Forelimb muscle (tissue), 1 donor: ENCODE measurements at places on chromosomes 12 and 14.

DNA sequence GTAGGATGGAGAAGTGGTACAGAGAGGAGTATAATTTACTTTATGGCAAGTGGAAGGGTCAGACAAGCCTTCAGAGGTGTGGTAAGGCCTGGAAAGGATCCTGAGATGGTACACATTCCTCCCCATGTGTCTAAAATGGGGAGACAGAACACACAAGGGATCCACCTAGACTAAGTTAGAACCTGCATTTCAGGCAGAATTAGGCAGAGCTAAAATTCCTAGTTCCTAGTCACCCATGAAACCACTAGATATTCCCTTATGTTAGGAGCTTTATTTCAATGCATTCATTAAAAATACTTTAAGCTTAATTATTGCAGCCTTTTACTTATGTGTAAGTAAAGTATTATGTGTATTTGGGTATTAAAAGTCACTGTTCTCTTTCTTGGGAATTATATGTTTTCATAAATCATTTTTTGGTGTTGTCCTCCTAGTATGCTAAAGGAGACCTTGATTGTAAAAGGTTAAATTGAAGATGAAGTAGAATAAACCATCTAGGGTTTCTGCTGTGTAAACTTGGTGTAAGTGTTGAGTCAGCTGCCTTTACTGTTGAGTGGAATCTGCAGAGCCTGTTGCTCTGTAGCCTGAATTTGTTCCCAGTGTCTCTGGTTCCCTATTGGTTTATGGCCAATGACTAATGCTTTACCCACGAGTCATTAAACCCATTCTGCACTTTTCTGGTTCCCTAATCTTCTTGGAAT, 423.2 kb downstream of the ATP23 start:
- DNase-seq: no peak

DNA sequence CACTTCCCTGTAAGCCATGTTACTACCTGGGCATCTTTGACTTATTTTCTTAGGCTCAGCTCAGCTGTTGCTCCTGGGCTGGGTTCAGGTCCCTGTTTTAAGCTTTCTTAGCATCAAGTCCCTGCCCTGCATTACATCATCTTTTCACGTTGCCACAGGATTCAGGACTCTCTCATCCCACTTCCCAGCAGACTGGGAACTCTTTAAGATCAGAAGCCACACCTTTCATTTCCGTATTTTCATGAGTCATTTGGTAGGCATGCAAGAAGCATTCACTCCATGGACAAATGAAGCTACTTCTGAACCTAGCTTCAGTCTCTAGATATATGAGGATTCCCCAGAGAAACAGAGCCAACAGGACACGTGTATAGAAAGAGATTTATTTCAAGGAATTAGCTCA, 726.8 kb downstream of the VRK1 start:
- DNase-seq: no peak

DNA sequence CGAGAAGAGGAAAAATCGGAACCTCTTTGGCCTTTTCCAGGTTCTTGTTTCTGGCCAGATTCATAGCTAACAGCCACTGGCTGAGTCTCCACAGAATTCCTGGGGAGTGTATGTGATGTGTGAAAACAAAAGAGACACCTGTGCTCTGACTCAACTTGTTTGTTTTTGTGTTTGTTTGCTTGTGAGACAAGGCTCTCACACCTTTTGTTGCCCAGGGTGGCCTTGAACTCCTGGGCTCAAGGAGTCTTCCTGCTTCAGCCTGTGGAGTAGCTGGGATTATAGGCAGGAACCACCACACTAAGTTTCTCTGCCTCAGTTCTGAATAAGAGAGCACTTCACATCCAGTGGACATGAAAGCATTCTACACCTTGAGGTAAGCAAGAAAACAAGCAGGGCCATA, 22.7 kb downstream of the MFAP5 start:
- no peak for DNase-seq

DNA sequence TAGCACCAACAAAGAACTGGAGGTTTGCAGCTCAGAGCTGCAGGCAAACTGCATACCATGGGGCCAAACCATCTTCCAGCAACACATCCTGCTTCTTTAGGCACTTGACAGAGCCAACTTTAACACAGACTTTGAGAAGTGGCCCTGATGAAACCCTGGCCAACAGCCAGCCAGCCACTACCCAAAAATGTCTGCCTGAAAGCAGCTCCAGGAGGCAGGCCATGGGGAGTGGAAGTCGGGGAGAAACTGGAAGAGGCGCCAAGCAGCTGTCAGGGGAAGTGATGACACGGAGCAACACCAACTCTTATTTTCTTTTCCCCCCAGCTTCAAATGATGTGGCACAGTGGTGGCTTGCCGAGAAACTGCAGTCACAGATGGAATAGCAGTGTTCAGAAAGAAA, 110.9 kb upstream of the PLXNC1 start:
- no peak for DNase-seq

DNA sequence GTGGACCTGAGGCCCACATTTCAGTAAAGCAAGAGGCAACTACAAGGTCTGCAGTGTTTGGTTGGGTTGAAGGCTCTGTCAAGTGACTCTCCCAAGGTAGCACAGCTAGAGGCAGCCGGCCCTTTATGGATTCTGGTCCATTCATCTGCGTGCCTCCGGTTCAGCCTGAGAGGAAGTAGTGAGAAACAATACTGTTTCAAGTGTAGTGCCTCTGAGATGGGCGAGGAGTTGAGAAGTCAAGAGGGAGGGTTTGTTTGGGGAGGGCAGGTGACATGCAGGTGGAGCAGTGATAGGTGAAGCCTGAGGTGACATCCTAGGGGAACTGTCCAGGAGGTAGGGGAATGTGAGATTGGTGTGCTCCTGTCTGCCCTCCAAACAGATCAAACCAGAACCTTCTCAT, 933.5 kb downstream of the VRK1 start:
- DNase-seq: no peak

- no peak for DNase-seq
Measured at GRCh38 chr12:6343518-6343917, 1.6 kb upstream of the TNFRSF1A start.

- DNase-seq: no peak
Measured at GRCh38 chr14:100675699-100676684, 50.7 kb upstream of the DLK1 start.

DNA sequence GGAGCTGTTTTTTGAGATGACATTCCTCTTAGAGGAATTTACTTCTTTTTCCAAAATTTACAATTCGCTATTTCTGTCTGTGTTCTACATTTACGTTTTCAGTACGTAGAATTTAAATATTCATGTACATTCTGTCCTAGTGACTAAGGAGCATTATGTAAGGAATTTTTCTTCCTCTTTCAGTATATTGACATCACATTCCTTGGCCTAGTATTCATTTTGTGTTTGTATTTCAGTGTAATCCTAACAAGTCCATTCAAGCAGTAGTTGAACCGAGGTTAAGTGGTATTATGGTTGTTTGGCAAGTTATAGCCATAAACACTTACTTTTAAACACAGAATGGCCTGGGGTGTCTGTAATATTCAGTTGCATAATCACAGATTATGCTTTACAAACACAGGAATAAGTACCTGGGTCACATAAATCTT, 465.2 kb downstream of the PCNX1 start:
- no peak for DNase-seq

DNA sequence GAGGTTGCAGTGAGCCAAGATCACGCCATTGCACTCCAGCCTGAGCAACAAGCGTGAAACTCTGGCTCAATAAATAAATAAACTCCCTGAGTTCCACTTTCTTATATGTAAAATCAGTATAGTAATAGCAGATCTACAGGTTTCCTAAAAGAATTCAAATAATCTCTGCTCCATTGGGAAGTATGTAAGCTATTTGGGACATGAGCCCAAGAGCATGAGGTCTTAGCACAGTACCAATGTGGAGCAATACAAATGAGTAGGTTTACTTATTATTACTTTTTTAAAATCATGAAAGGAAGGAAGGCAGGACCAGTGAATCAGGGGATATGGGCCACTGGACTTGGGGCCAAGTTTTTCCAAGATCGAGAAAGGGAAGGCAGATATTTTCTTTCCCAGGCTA, 216.9 kb upstream of the DIO2 start:
- DNase-seq: no peak

DNA sequence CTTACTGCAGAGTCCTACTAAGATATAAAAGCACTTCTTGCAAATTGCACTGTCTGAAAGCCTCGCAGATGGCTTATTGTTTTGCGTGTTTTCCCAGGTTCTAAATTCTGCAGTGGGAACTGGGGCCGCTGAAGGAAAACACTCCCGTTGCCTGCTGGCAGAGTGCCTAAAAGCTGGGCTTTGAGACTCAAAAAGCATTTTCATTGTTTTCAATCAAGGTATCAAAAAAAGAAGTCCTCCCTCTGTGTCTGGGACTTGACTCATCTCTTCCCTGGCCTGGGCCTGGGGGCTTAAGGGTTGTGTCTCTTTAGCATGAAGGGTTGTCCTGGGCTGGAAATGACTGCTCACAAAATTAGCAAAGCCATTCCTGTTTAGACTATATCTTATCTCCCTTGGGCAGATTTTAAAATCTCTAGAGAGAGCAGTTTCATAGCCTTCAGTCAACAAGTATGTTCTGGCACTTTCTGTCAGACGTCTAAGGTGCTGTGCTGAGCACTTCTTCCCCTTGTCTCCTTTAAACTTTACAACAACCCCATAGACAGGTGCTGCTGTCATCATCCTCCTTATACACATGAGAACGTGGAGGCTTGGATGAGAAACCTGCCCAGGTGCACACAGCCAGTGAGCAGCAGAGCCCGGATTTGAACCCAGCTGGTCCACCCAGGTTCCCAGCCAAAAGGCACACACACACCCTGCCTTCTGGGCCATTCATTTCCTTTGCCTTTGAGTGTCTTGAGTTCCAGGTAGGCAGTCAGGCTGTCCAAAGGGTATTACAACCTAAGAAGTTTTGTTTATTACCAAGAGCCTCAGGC, 31.1 kb downstream of the ELK3 start:
- DNase-seq: no peak

GRCh38 chr12:51895378-51896135, 7.7 kb downstream of the ANKRD33 start:
- DNase-seq: no peak

GRCh38 chr12:12032260-12032791, 38.4 kb upstream of the BCL2L14 start:
- DNase-seq: no peak

DNA sequence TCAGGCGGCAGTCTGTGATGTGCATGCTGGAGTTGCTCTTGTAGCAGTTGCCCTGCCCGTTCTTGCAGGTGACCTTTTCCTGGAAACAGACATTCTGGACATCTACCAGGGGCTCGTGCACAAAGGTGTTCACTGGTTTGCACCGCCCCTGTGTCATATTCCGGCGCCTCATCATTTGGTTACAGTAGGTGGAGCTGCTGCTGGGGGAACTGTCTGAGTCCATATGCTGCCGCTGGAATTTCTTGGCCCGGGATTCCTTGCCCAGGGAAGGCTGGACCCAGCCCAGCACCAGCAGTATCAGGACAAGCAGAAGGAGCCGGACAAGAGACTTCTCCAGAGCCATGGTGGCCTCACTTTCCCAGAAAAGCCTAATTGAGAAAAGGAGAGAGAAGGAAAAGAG, 918 bp downstream of the RNASE1 start:
- no peak for DNase-seq

DNA sequence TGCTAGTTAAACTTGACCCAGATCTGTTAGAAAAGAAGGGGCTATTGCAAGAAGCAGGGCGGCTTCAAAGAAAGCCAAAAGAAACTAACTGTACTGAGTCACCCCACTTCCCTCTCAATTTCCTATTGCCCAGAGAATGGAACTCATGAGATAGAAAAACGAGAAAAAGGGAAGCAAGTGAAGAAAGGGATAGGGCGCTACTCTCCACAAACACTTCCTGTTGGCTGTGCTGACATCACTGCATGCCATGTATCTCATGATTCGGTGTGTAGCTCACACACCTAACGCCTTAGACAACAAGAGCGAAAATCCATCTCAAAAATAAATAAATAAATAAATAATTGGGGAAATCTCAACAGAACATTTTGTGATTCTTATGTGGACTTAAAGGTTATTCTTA, 13.0 kb upstream of the P2RX4 start:
- no peak for DNase-seq

GRCh38 chr12:79532907-79533288, 157.9 kb downstream of the PAWR start:
- DNase-seq: no peak

- DNase-seq: no peak
Measured at GRCh38 chr14:92247341-92247740, 75.6 kb upstream of the SLC24A4 start.

DNA sequence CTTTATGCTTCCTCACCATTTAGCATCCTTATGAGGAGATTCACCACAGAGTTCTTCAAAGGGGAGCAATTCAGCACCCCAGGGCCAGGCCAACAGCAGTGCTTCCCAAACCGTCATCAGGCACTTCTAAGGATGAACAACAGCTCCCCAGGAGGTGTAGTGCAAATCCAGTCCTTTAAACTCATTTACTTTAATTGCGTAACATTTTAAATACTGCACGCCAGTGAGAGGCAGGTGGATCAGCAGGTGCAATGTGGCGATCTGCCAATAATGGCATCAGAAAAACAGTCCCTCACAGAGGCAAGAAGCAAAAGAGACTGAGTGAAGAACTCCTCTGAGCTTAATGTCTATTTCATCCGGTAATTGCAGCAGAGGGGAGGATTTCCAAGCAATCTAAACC, 770.9 kb upstream of the FOXG1 start:
- no peak for DNase-seq

DNA sequence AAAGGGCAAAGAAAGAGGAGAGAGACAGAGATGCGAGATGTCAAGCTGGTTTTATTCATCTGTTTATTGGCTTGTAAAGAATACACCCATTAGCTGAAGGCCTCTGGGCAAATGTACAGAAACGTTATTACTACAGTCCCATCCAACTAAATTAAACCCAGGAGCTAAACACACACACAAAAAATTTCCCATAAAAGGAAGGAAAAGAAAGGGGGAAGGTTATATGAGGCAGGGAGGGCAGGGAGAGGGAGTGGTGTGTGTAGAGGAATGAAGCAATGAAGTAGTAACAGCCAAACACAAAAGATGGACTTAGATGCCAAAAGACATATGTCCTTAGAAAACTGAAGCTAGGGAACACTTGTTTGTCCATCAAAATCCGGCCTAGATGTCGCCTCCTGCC, 3.1 kb upstream of the MFAP5 start:
- peak; percentile 57 for DNase-seq

GRCh38 chr14:87805315-87805723, 187.7 kb downstream of the GALC start:
- no peak for DNase-seq

DNA sequence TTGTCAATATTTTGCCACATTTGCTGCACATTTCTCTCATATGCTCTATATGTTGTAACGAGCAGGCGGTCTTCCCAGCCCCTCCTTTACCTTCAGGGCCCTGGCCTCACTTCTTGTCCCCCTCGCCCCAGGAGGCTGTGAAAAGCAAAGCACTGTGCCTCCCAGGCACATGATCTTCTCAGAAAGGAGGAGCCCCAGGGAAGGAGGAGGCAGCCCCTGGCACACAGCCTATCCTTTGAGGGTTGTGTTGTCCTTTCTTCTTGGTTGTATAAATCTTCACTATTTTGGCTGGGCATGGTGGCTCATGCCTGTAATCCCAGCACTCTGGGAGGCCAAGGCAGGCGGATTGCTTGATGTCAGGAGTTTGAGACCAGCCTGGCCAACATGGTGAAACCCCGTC, 77.0 kb downstream of the PPP2R5C start:
- DNase-seq: no peak

- DNase-seq: no peak
Measured at GRCh38 chr14:92787554-92787953, 6.6 kb upstream of the GOLGA5 start.

GRCh38 chr12:122861587-122861970, 26.3 kb downstream of the HIP1R start:
- DNase-seq: no peak

- DNase-seq: peak; percentile 81
Measured at GRCh38 chr14:100677554-100678468, 48.9 kb upstream of the DLK1 start.
